Heart right ventricle (tissue), 16 donors: ENCODE measurements at places on chromosomes 1 and 21. TPM values are rescaled to one million over a fixed set of nuclear protein-coding genes. Genes with fewer than 3 reads are reported as not detected.

Gene CDC20
- 9.6 TPM for total RNA-seq

Gene LIN28A
- not detected for total RNA-seq

DNA sequence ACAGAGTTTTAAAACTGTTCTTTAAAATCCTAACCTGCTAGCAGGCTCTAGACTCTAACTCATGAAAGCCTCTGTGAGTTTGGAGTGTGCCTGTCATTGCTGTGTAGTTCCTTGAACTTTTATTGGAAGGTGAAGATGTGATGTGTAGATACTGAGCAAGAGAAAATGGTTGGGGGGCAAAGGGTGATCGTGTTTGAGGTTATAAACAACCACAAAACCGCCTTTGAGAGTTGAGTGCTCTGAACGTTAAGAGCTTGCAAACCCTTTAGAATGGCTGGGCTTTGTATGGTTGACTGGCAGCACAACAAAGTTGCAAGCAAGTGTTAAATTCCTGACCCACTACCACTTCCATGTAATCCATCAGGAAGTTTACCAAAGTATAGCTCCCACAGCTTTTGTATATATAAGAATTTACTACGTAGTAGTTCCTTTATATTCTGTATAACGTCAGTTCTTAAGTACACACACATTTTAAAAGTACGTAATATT is 19.6 kb downstream of the BACE2 start:
- DNase-seq: no peak

GRCh38 chr1:29647581-29647980 is 411.3 kb downstream of the PTPRU start:
- DNase-seq: no peak

GRCh38 chr1:24805534-24806301 is 60.5 kb downstream of the CLIC4 start:
- DNase-seq: peak; percentile 40

DNA sequence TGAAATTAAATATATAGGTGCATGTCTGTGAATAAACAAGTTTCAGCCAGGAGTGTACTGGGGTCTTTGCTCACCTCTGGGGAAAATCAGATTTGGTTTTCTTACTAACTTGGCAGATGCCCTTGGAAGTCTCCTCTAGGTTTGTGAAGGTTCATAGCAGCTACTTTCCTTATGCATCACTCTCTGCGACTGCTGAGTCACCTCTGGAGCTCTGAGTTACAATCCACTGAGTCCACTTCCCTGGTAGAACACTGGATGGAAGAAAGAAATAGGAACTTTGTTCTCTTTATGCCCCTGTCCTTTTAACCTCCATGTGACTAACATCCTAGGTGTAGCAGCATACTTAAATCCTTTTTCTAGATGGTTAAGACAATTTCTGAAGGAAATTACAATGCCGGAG is 4.4 kb upstream of the FASLG start:
- no peak for DNase-seq

DNA sequence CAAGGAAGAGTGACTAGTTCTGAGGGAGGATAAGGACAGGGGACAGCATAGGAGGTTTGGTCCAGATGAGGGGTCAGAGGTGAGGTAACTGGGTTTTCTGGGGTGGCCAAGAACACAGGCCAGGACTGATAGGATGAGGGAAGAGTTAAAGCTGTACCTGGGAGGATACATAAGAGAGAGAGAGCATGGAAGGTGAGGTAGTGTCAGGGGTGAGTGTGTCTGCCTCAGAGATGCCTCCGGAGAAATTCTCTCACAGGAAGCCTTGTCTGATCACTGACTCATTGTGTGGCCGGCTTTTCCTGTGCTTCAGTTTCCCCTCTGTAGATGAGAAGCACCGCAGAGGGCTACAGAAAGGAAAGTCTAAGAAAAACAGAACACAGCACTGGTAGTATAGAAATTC is 40.2 kb downstream of the FASLG start:
- DNase-seq: no peak

- DNase-seq: no peak
Measured at GRCh38 chr1:104291156-104291555, 541.5 kb downstream of the AMY1C start.

- peak; percentile 29 for DNase-seq
Measured at GRCh38 chr1:33984906-33985565, 121.2 kb downstream of the HMGB4 start.
